ENCODE measurements at places on chromosomes 2 and 18.

GRCh38 chr2:145752091-145752806, 1232.3 kb upstream of the ZEB2 start:
- no peak for DNase-seq

- no peak for DNase-seq
Measured at GRCh38 chr2:232363784-232364615, 14.6 kb upstream of the ALPP start.

- no peak for DNase-seq
Measured at GRCh38 chr2:69251943-69252342, 135.1 kb downstream of the GFPT1 start.

GRCh38 chr2:60899892-60900249, 18.5 kb downstream of the REL start:
- DNase-seq, result no peak

GRCh38 chr2:102578376-102578775, 41.0 kb upstream of the SLC9A2 start:
- no peak for DNase-seq

Data from NCI-H1092 (cell line).